ENCODE measurements at places on chromosomes 2 and 18.

DNA sequence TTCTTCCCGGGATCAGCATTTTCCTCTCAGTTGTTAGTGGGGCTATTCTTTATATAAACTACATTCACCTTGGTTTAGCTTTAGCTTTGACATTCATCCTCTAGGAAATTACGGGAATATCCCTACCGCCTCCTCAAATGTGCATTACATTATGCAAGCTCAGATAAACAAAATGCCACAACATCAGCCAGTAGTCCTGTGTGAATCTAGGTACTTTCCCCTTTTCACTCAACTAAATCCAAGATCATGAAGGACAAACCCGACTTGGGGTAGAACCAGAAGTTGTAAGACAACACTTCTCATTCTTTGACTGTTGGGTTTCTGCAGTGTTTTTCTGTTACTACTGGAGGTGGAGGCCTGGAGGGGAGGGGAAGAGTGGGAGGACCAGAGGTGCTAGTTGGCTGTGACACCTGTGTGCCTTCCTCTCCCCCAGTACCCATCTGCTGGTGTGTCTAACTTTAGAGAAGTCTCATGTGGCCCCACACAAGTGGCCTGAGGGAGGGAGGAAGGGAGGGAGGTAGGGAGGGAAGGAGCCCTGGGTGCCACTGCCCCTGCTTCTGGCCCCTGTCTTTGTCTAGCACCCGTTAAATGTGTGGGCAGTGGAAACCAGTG lies 84.8 kb upstream of the BCL2L11 start:
- no peak for DNase-seq

DNA sequence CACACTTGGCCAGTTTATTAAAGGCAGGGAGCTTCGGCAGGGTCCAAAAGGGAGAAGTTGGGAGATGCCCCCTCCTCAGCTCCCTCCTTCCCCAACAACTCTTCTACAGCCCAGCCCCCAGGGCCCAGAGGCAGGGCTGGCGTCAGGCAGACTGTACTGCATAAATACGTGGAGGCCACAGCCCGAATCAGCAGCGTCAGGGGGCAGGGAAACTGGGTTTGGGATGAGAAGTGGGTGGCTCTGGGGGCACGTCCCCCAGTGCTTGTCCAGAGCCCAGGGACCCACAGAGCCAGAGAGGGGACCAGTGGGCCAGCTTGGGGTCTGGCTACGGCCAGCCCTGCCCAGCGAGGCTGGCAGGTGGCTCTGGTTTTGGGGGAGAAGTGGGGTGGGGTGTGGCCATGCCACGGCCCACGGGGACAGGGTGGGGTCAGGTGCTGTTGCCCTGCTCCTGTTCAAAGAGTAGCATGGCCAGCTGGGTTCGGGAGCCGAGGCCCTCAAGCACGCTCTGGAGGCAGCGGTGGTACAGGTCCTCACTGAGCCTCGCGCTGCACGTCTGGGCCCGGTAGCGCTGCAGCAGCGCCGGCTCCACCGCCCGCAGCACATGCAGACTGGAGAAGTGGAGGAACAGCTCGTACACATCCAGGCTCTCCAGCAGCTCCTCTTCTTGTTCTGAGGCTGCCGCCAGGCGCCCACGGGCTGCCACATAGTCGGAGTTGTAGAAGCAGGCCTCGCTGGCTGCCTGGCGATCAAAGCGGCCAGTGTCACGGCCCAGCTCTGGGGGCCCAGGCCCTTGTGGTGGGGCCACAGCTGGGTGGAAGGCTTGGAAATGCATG lies 4.4 kb downstream of the CHPF start:
- DNase-seq, result no peak

- DNase-seq, result no peak
Measured at GRCh38 chr18:74480149-74480651, 16.0 kb upstream of the CNDP2 start.

GRCh38 chr2:108634011-108634410 lies 85.3 kb upstream of the RANBP2 start:
- DNase-seq, result peak; percentile 78

- no peak for DNase-seq
Measured at GRCh38 chr18:38077229-38077628, 511.6 kb upstream of the CELF4 start.

- DNase-seq, result no peak
Measured at GRCh38 chr18:28412521-28412920, 235.6 kb upstream of the CDH2 start.

DNA sequence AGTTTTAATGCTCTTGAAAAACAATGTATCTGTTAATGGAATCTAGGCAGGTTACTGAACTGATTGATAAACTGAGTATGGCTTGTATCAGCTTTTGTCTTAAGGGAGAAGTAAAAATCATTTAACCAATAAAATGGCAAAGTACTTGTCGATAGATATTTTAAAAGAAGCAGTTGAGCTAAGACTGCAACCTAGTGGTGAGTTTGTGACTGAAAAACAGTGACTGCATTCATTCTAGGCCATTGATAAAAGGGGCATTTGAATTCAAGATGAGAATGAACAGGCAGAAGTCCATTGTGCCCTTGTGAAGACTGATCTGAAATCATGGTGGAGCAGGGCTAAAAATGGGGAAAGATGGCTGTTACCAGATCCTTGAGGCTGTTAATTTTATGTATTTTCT lies 59.4 kb upstream of the MSTN start:
- no peak for DNase-seq

DNA sequence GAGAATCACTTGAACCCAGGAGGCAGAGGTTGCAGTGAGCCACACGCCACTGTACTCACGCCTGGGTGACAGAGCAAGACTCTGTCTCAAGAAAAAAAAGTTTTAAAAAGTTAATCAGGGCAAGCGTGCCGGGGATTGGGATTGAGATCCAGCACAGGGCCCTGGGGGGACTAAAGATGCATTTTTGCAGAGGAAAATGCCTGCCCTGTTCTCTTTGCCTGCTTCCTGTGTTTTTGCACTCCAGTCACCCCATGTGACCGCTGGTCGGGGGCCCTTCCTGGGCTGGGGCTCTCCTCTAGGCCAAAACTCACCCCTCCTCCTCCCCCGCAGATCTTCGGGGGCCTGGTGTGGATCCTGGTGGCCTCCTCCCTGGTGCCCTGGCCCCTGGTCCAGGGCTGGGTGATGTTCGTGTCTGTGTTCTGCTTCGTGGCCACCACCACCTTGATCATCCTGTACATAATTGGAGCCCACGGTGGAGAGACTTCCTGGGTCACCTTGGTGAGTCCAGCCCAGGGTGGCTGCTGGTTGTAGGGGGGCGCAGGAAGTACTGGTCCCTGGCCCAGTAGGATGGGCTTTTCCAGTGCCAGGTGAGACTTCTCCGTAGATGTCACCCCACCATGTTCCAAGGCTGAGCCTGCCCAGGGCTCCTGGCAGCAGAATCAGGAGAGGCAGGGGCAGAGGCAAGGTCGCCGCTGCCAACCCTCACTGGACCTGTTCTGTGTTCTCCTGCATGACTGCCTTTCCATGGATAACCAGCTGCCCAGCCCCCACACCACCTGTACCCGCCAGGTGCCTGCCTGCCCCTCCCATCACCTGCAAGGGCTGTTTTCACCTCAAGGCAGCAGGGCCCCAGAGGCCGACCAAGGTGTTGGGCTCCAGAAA lies 22.4 kb downstream of the MAL start:
- no peak for DNase-seq

- DNase-seq, result no peak
Measured at GRCh38 chr2:127158614-127159290, 51.8 kb upstream of the BIN1 start.

- DNase-seq, result no peak
Measured at GRCh38 chr18:46588971-46589660, 67.9 kb downstream of the LOXHD1 start.
